ENCODE measurements at places on chromosomes 7 and 10.

GRCh38 chr7:31443457-31443856, 70.4 kb upstream of the ITPRID1 start:
- DNase-seq, result peak; percentile 71

GRCh38 chr7:40881405-40881926, 746.7 kb downstream of the SUGCT start:
- DNase-seq, result no peak

DNA sequence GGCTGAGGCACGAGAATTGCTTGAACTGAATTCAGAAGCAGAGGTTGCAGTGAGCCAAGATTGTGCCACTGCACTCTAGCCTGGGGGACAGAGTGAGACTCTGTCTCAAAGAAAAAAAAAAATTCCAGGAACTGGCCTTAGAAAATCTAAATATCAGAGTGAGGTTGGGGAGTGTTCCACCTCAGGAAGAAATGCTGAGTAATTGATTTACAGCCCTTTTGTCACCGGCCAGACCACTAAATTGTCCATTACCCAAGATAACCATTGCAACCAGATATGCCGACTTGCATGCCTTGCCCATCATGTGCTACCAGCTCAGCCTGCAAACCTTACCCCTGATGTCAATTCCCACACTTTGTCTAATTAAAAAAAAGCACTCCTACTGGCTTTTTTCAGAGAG, 42.4 kb downstream of the CRCP start:
- no peak for DNase-seq

- no peak for DNase-seq
Observed at GRCh38 chr10:86833969-86834368, 77.5 kb downstream of the BMPR1A start.

DNA sequence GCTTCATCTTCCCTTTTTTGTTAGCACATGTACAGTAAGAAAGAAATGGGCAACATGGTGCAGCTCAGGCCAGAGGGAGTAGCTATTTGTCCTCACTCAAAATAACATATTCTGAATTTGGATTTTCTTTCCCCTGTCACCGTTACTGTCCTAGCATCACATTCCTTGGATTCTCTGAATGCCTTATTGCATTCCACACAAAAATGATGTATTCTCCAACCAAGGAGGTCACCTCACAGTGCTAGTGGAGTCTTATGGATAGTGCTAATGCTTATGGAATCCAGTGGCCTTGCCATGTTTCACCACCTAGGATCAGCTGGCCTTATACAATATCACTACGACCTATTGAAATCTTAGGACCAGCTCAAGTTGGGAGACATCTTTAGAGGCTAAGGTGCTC, 7.2 kb downstream of the PRSS58 start:
- DNase-seq, result no peak

DNA sequence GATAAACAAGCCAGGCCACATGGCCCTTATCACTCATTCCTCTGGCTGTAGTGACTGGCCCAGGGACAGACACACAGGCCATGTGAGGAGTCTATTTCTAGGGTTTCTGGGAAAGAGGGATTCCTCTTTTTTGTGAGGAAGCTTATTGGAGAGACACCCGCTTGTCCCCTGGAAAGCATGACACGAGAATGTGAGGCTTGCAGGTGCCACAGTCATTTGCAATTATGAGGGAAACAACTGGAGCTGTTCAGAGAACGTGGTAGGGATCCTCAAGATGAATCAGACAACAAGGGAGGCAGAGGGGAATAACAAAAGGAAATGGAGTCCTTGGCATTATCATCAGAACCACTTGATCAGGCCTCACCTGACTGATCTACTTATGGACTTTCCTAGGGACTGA, 64.5 kb downstream of the ADCYAP1R1 start:
- DNase-seq, result no peak

GRCh38 chr7:116630357-116630756, 41.6 kb upstream of the MET start:
- no peak for DNase-seq

- DNase-seq, result no peak
Observed at GRCh38 chr10:126948355-126949160, 43.3 kb downstream of the DOCK1 start.

- DNase-seq, result peak; percentile 32
Observed at GRCh38 chr10:94358480-94358879, 4.3 kb downstream of the NOC3L start.

GRCh38 chr7:95441042-95441823, 6.4 kb upstream of the PON2 start:
- DNase-seq, result peak; percentile 59

DNA sequence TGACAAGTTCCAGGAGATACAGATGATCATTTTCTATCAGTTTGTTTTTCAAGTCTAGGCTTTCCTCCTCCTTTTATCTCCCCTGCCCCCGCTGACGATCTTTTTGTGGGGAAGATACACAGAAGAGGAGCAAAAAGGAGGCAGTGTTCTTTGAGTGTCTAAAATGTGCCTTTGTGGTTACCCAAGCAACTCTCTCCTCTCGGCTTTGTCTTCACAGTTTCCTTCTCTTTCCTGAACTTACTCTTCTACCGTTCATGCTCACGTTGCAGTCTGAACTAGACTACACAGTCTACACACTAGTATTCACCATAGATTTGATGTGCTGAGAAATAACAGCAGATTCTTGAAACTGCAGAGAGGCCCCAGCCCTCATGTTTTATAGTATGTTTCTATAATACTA, 23.6 kb downstream of the CEP41 start:
- no peak for DNase-seq

GRCh38 chr7:34036051-34036920, 130.9 kb downstream of the BMPER start:
- DNase-seq, result peak; percentile 89

DNA sequence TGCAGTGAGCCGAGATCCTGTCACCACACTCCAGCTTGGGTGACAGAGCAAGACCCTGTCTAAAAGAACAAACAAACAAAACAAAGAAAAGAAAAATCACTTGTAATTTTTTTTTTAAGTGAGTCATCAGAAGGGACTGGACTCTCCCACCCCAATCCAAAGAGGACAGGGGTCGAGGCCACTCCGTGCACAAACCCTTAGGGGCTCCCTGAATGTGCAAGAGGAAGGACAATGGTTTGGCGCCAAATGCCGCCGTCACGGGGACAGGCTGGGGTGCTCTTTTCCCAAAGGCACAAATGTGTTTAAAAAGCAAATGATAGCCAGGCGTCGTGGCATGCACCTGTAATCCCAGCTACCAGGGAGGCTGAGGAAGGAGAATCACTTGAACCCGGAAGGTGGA, 23.8 kb downstream of the RCC1L start:
- DNase-seq, result no peak

- no peak for DNase-seq
Observed at GRCh38 chr7:28865601-28866144, 92.5 kb downstream of the TRIL start.

DNA sequence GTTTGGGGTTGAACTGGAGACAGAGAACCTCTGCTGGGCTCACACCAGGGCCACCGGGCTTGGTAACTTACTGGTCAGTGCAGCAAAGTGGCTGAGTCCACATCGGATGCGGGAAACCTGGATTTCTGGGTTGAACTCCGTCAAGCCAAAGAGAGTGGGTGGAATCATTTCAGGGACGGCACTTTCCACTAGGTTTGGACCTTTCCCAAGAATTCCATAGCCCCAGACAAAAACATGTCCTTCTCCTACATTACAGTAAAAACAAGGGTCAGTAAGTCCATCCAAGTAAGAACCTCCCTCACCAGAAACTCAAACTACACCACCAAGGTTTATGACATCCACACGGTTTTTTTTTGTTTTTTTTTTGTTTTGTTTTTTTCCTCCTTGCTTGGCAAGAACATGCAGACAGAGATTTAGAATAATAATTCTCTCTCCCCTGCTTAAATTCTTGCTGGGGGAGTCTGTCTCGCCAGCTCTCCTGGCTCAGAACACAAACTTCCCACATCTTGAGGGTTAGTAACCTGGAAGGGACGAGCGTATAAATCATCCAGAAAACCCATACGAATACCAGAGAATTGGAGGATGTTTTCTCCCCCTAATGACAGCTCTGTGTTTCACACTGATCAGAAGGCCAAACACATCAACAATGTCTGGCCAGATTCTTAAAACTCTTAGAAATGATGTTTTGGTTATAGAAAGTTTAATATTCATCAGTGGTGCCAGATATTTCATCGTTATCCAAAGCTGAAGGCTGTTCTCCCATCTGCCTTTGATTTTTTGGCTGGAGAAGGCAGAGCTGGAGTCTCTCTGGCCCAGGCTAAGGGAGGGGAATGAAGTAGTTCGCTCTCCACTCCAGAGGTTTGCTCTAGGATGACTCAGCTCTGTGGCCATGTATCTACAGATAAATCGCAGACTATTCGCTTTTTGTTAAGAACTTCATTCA, 17.5 kb downstream of the RCC1L start:
- no peak for DNase-seq

GRCh38 chr10:114933588-114933987, 4.4 kb upstream of the TRUB1 start:
- no peak for DNase-seq

GRCh38 chr10:58839771-58840170, 327.1 kb downstream of the BICC1 start:
- DNase-seq, result no peak

- no peak for DNase-seq
Observed at GRCh38 chr10:110813743-110814472, 57.8 kb upstream of the PDCD4 start.

- DNase-seq, result no peak
Observed at GRCh38 chr10:32374605-32375004, 27.6 kb upstream of the EPC1 start.

DNA sequence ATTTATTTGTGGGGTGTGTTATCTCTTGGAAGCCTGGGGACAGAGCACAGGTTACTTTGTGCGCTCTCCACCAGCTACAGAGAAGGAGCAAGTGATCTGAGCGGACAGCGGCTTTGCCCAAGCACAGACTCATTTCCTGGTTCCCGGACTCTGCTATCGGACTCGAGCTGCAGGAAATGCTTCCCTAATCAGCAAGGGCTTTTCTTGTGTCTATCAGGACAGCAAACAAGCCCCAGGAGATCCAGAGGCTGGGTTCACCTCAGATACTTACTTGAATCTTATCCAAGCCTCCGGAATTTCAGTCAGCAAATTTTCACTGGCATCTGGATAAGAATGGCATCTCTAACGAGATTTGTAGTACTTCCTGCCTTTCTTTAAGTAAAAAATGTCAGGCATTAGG, 27.8 kb downstream of the MRC1 start:
- peak; percentile 57 for DNase-seq

DNA sequence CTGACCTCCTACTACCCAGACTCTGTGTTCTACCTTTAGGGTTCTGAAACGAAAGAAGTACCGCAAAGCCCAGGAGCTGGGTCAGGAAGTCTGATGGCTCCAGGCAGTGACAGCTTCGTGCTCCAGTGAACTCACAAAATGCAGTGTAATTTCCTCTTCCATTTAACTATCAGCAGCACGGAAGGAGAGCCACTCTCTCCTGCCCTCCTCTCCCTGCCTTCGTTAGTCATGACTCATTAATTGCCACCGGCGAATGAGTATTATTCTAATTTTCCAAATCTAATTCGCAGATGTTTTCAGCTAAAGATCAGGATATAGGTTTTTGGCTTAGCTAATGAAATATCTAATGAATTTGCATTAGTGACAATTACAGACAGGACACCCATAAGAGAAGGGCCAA, 1262.0 kb downstream of the TYW1 start:
- DNase-seq, result no peak

- no peak for DNase-seq
Observed at GRCh38 chr7:151871189-151871735, 5.7 kb downstream of the PRKAG2 start.

GRCh38 chr7:73342645-73343044, 14.7 kb downstream of the FKBP6 start:
- DNase-seq, result peak; percentile 7

DNA sequence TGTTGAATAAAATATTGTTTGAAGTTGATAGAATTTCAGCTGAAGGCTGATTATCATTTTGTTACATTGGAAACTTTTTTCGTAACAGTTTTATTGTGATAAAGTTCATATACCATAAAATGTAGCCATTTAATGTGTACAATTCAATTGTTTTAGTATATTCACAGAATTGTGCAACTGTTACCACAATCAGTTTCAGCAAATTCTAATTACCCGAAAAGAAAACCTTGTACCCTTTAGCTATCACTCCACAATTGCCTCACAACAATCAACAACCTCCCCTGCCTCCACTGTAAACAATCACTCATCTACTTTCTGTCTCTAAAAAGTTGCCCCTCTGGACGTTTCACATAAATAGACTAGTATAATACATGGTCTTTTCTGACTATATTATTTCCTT, 179.7 kb upstream of the BET1 start:
- no peak for DNase-seq

DNA sequence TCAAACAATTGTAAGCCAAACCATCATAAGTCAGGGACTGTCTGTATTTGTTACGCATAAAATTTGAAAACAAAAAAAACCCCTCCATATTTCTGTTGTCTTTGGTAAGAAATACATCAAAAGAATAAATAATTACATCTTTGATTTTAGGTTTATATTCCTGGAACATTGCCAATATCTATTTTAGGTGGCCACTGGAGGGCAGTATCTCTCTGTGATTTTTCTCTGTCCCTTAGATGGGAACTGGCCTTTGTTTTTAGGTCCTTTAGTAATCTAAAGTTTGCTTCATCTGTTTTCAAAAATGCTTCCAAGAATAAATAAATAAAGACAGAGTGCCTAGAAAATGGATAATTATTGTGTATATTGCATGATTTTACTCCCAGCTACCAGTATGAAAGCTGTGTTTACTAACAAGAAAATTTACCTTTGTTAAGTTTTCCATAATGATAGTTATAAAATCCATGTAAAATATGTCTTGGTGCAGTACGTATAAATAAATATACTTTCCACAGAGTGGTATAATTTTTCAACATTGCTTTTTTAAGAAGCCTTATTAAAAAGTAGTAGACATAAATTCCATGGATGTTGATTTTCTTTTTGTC, 64.2 kb downstream of the PHYHIPL start:
- peak; percentile 52 for DNase-seq

DNA sequence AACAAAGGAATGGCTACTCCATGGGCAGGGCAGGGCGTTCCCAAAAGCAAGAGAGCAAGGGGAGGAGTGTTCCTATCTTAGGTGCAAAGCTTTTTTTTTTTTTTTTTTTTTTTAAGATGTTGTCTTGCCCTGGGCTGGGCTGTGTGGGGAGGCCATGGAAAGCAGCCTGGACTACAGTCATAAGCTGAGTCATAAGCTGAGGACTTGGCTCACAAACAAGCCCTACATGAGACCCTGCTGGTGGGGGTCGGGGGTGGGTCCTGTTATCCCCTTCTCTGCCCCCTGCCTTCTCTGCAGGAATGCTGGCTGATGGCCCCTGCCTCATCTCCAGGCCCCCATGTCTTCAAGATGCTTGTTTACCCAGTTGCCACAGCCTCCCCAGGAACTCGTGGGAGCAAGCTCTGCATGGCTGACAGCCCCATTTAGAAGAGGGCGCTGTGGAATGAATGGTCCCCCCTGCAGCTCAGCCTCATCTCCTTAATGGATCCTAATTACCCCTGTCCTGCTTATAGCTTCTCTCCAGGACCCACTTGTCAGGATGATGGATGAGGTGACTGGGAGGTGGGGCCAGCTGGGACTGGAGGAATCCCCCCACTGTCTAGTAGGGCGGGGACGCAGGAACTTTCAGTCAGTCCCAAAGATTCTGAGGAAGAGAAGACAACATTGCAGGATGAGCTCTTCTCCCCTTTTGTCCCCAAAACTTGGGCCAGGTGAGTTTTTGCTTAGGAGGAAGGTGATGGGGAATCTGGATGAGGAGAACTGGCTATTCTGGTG, 340.8 kb upstream of the PODXL start:
- DNase-seq, result no peak

- no peak for DNase-seq
Observed at GRCh38 chr10:32995751-32996150, 37.7 kb upstream of the ITGB1 start.
